NCI-H1092 treated with DMSO at 0.1 percent for 48 hours (cell line): ENCODE measurements at places on chromosomes 7 and 10.

DNA sequence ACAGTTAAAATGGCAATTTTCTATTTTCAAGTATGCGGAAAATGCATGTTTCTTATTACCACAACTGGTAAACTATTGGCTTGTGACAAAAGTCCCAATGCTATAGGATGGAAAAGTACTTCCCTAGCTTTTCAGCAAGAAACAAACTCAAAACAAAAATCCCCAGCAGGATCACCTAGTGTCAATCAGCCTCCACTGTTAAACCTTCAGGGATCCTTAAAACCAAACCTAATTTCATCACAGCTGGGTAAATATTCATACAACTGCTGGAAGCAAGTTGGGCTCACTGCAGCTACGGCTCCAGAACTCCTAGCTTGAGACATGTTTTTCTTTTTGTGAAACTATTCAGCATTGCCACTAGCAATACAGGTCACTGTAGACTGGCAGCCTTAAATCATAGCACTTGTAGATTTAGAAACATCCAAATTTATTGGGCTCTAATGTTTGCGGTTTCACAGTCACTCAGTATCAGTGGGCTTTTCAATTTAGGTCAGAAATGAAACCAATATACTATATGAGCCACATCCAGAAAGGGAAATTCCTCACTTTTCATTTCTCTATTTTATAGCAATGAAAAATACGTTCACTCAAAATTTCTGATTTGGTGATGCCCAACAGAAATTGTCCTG is 145.2 kb upstream of the ANK3 start:
- no peak for DNase-seq

DNA sequence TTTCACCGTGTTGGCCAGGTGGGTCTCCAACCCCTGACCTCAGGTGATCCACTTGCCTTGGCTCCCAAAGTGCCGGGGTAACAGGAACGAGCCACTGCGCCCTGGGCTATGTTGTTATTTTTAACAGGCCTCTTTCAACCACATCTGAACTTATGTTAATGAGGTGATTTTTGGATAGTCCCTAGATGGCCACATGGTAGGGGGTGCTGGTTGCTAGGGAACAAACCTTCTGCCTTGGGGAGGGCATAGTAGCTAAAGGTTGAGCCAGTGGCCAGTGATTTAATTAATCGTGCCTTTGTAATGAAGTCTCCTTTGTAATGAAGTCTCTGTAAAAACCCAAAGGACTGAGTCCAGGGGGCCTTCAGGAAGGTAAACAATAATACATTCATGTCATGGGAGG is 9.1 kb downstream of the COMTD1 start:
- DNase-seq: no peak

GRCh38 chr7:112267944-112268691 is 61.6 kb downstream of the ZNF277 start:
- DNase-seq: no peak

- DNase-seq: no peak
Observed at GRCh38 chr10:108556186-108556585, 1367.1 kb downstream of the XPNPEP1 start.

DNA sequence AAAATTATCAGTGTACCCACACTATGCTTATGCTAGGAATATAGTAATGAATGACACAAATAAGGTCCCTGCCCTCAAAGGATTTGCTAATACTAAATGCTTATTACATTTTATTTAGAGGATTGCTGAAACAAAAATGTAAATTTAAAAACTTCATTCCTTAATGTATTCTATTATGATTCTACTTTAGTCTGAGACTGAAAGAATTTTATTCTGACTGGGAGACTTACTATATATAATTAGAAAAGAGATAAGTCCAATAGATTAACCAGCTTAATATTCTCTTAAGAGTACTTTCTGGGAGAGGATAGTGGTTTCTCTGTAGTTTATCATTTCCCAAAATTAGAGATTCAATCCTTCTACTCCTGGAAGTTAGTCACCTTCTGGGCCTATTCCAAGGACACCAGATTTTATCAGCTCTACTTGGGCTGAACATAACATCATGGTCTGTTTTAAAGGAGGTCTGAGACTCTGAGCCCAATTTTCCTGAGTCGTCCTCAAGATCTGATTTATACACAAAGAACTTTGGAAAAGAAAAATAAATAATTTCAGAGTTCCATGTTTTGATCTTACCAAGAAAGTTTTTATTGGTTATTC is 41.1 kb downstream of the ASZ1 start:
- no peak for DNase-seq

- DNase-seq: no peak
Observed at GRCh38 chr10:129580901-129581300, 113.9 kb downstream of the MGMT start.
